ENCODE measurements at places on chromosomes 5 and 9.

DNA sequence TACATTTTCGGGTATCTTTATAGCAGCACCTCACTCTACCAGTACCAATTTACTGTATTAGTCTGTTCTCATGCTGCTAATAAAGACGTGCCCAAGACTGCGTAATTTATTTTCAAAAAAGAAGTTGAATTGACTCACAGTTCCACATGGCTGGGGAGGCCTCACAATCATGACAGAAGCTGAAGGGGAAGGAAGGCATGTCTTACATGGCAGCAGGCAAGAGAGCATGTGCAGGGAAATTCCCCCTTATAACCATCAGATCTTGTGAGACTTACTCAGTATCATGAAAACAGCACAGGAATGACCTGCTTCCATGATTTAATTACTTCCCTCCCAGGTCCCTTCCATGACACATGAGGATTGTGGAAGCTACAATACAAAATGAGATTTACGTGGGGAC is 602.6 kb upstream of the DAB2 start:
- DNase-seq, result no peak

GRCh38 chr5:120088836-120089235 is 375.3 kb upstream of the PRR16 start:
- DNase-seq, result no peak

- DNase-seq, result no peak
Observed at GRCh38 chr5:62653001-62653863, 74.6 kb downstream of the LRRC70 start.

GRCh38 chr9:124238546-124239140 is 19.1 kb upstream of the NEK6 start:
- DNase-seq, result no peak

GRCh38 chr9:82412586-82413305 is 424.2 kb downstream of the SPATA31D1 start:
- no peak for DNase-seq

DNA sequence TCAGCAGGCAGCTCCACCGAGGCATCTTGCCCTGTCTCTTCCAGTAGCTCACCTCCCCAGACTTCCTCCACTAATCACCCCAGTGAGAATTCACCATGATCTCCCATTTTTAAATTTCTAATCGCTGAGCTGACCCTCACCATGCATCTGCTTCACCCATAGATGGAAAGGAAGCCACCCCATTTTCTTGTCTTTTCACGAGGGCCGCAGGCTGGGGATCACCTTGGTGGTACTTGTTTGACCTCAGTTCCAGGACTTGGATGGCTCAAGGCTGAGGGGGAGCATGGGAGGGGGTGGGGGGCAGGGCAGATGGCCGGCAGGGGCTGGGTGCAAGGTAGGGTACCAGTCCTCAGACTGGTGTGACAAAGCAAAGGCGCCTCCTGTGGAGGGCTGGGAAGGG is 3.6 kb downstream of the PROP1 start:
- no peak for DNase-seq

- DNase-seq, result no peak
Observed at GRCh38 chr5:129631961-129632360, 115.9 kb upstream of the MINAR2 start.

Data from C1 segment of cervical spinal cord (tissue), 14 donors.